ENCODE measurements at places on chromosomes 11 and 22.

DNA sequence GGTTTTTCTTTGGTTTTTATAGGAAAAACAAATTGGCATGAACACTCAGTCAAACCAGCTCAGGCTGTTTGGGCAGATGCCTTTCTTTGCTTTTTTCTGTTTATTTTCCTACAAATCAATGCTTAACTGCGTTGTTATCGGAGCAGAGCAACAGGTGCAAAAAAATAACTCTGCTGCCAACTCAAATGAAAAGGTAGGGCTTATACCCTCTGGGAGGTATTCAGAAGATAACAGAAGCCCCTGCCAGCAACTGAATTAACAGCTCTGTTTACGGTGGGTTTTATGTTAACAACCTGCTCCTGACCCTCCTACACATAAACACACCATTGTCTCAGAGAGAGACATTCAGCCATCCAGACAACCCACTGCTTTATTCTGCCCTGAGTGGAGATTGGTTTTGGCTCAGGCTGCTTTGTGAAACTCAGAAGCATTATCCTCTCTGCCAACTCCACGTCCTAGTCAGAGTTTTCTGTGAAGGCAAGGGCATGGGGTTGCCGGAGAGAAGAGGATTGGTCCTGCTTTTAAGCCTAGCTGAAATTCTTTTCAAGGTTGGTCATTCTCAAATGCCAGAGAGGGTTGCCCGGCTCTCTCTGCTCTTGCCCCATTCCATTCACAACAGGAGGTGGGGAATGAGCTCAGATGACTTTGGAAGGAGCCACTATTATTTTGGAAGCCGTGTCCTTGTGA, 11.4 kb downstream of the EHF start:
- DNase-seq: no peak

- DNase-seq: peak; percentile 84
Measured at GRCh38 chr22:21942407-21943343, 10.0 kb downstream of the PPM1F start.

GRCh38 chr11:429931-430456, 11.8 kb downstream of the ANO9 start:
- DNase-seq: no peak

DNA sequence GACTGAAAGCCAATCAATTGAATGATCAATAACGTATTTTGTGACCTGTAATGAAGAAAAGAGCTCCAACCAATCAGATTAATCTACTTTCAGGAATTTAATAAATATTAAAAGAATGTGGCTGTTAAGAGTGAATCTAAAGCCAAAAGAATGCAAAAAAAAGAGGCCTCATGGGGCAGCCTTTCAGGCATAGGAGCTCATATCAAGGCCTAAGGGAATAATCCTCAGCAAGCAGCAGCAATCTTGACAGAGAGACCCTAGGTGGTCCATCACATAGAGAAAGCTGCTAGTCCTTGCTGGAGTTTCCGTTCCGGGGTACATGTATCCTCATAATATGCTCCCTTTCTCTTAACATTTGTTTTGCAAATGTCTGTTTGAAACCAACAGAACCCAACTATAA, 313.1 kb upstream of the PITPNB start:
- DNase-seq: peak; percentile 50

- peak; percentile 64 for DNase-seq
Measured at GRCh38 chr22:45240810-45241631, at the start of gene KIAA0930. TSS of gene KIAA0930 (minus strand) at chr22:45240894. CDS start at chr22:45240703, 191 bp downstream.

GRCh38 chr22:43553451-43554258, 141.8 kb downstream of the MPPED1 start:
- DNase-seq: no peak

DNA sequence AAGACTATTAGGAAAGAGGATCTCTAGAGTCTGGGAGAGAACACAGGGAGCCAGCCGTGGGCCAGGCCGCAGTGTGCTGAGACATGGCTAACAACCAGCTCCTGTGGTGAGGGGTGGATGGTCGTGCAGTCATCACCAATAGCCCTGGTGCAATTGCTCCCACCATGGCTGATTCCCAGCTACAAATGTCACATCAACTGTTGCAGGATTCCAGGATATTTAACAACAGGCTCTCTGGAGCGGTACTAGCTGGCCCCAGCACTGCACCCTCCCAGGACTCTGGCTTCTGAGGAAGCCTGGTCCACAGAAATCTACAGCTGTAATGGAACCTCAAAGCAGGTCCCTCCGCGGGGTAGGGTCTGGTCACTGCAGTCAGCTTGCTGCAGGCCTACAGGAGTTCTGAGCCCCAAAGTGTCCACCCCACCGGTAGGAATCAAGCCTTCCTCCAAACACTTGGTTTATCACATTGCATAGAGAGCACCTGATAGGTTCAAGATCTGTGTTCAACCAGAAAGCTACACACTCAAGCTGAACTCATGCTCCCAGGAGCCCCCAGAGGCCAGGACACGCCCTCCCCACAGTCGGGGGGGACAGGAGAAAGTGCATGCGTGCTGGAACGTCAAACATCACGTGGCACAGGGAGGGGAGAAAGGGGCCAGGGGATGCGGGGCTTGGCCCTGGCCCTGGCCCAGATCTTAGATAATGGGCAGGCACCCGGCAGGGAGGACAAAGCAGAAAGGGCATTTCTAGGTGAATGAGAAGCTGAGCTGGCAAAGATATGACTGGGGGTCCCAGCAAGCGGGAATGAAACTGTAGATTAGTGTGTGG, 609.0 kb downstream of the TBC1D22A start:
- DNase-seq: no peak

DNA sequence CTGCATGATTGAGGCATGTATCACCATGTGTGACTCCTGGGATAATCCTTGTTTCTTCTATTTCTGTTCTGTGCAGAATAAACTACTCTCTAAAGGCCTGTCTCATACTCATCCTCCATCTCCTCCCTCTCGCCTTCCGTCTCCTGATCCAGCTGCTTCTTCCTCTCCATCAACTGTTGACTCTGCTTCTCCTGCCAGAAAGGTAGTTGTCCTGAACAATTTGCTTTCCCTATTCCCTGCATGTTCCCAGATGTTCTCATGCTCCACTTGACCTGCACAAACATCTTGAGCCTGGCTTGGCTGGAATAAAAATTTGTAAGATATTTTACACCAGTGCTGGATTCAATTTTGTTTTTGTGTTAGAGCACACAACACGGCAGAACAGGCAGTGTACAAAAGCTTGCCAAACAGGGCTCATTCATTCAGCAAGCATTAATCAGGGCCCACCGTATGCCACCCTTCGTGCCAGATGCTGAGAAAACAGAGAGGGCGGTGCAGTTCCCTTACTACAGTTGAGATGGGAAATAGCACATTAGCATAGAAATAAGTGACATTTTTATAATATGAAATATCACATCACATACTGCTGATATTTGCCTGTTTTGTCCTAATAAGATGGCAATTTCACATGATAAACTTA, 133.3 kb upstream of the PARVA start:
- DNase-seq: no peak

GRCh38 chr11:518463-519202, 11.6 kb upstream of the RNH1 start:
- peak; percentile 90 for DNase-seq

GRCh38 chr11:43693731-43694130, 13.2 kb downstream of the HSD17B12 start:
- DNase-seq: no peak

- peak; percentile 46 for DNase-seq
Measured at GRCh38 chr11:106249617-106250239, 172.3 kb downstream of the AASDHPPT start.

GRCh38 chr11:133064152-133064877, 468.0 kb downstream of the OPCML start:
- peak; percentile 85 for DNase-seq

- DNase-seq: peak; percentile 78
Measured at GRCh38 chr11:14894657-14895598, 2.9 kb upstream of the CYP2R1 start.

DNA sequence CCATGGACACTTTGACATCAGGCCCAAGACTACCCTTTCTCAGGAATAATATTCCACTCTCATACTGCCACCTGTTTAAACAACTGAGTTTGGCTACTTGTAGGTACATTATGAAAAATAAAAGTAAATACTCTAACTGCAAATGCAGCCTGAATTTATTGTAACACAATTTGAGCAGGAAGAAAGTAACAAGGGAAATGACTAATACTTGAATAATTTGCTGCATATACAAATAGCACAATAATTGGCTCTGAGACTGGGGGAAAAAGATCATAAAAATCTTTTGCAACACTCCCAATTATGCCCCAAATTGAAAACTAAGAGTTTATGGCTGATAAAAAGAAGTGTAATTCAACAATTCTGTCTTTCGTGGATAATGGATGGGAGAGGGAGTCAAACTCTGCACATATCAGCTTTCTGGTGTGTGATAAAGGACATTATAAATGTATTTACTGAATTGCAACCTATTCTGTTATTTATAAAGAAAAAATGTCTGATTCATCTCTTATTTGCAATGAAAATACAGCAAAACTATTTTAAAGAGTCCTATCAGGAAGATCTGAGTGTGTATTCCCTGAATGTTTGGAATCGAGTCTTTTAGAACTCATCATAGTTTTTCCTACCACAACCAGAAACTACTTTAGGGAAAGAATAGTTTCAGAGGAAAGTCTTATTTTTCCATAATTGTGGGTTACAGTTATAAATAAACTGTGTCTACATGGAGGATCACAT, 359.0 kb downstream of the JRKL start:
- peak; percentile 42 for DNase-seq
